ENCODE measurements at places on chromosomes 1 and 21. TPM values are rescaled to one million over a fixed set of nuclear protein-coding genes. Genes with fewer than 3 reads are reported as not detected.

The FCRL2 gene
- not detected for total RNA-seq

The AKT3 gene
- total RNA-seq: 50.6 TPM

The CD46 gene
- total RNA-seq: 217 TPM

The NSUN4 gene
- 10.7 TPM for total RNA-seq

The CNR2 gene
- total RNA-seq: not detected

The PSRC1 gene
- total RNA-seq: 1.5 TPM

The NTNG1 gene
- 2.2 TPM for total RNA-seq

The COL9A2 gene
- total RNA-seq: 0.78 TPM

The SPRR1B gene
- total RNA-seq: not detected

The FOXO6 gene
- not detected for total RNA-seq

The EPHX1 gene
- 16.6 TPM for total RNA-seq

The SEC16B gene
- 3.6 TPM for total RNA-seq

The OR2L3 gene
- total RNA-seq: not detected

The SPRR1A gene
- total RNA-seq: not detected

The FAM167B gene
- total RNA-seq: not detected

The DIRAS3 gene
- total RNA-seq: 78.9 TPM

The C8A gene
- under 0.01 TPM for total RNA-seq

The ADAMTS1 gene
- 42.4 TPM for total RNA-seq

The IL12RB2 gene
- not detected for total RNA-seq

The SYNJ1 gene
- total RNA-seq: 10.6 TPM

The TMPRSS15 gene
- total RNA-seq: not detected

The PHF13 gene
- 13.7 TPM for total RNA-seq

The AK5 gene
- total RNA-seq: 10.6 TPM

The RNU1-3 gene
- total RNA-seq: under 0.01 TPM

The SLC25A34 gene
- 0.69 TPM for total RNA-seq

The CCDC30 gene
- total RNA-seq: 0.89 TPM

The NHLH2 gene
- not detected for total RNA-seq

The SPRR2G gene
- total RNA-seq: not detected

The PM20D1 gene
- not detected for total RNA-seq

The NOTCH2 gene
- total RNA-seq: 322 TPM

The CFHR2 gene
- not detected for total RNA-seq

The C4BPB gene
- total RNA-seq: not detected

The ZNF670 gene
- total RNA-seq: 2.2 TPM

The CITED4 gene
- 2.7 TPM for total RNA-seq

The ATP1A4 gene
- total RNA-seq: not detected

The SEMA6C gene
- total RNA-seq: 0.89 TPM

The F13B gene
- not detected for total RNA-seq

The TTC39A gene
- total RNA-seq: 0.30 TPM

The C1orf141 gene
- total RNA-seq: not detected

The OR2M4 gene
- total RNA-seq: not detected

The MYOC gene
- total RNA-seq: not detected

The TCHH gene
- not detected for total RNA-seq

The OVAAL gene
- not detected for total RNA-seq

The KCNA3 gene
- not detected for total RNA-seq

The LCE1D gene
- not detected for total RNA-seq

Data from smooth muscle cell of the umbilical artery (primary cell).